NCI-H510A (cell line): ENCODE measurements at places on chromosomes 11 and 22.

DNA sequence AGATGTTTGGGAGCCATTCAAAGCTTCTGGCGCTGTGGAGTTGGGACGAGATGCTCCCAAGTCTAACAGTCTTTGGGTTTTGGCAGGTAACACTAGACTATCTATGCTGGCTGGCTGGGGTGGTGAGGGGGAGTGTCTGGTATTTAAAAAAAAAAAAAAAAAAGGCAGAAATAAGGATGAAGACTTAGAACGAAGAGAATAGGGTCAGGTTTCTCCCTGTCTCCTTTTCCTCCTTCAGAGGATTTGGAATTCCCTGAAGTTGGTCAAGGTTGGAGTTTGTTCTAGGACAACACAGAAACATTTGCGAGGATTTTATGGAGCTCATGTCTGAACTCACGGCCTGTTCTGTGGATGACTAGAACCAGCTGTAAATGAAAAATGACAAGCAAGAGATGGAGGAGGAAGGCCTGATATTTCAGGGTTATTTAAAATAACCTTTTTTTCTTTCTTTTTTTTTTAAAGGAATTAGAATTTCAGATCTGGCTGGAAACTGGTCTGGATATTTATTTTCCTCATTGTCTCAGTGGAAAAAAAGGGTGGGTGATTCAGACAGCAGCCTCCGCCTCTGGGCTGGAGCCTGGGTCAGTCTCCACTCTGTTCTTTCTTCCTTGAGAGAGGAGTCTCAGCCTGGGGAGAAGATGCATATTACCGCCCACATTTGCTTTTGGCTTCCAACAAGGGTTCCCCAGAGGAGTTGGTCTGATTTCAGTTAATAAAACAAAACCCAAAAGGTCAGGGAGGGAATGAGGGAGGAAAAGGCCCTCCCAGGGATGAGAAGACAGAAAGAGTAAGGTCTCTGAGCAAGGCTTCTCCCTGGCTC is 80.1 kb downstream of the USP35 start:
- no peak for DNase-seq

DNA sequence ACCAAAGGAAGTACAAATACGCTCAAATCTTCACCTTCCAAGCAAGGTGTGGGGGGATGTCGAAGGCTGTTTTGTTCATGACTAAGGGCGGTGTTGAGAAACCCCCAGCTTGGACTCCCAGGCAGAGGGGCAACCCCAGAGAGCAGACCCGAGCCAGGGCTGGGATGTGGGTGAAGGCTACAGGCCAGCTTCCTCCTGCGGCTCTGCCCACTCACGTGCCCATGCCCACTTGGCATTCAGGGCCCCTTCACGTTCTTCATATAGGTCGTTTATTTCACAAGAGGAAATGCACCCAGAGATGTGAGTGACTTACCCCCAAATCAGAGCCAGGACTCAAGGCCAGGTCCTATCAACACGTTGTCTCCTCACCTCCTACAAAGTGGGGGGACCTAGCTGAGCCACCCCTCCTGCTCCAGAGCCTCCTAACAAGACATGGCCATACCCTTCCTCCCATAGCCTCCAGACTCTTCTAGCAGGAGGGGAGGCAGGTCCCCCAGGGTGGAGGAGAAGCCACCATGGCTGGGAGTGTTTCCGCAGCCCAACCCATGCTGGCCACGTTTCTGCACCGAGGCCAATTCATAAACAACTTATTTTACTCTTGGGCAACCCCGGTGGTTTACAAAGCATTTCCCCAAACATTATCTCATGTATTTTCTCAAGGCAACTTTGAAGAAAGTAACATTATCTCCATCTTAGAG is 22.0 kb downstream of the TMEM184B start:
- DNase-seq, result no peak

GRCh38 chr22:29470159-29470855 is 9.7 kb upstream of the NEFH start:
- DNase-seq, result peak; percentile 68

DNA sequence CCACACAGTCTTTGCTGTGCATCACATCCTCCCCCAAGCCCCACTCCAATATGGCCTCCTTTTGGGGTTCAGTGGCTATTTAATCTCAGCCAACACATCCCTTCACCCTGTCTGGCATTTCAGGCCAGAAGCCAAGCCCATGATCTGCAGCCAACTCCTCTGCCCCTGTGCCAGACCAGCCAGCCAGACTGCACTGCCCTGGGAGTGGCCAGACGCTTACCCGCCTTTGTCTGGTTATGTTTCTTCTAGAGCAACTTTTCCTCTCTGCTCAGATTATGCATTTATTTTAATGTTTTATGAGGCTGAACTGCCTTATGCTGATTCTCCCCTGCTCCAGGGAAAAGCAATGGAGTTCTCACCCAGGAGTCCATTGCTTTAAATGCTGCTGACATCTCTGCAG is 206.7 kb upstream of the TBCEL start:
- no peak for DNase-seq

- no peak for DNase-seq
Observed at GRCh38 chr22:44363980-44364750, 51.4 kb upstream of the SHISAL1 start.

DNA sequence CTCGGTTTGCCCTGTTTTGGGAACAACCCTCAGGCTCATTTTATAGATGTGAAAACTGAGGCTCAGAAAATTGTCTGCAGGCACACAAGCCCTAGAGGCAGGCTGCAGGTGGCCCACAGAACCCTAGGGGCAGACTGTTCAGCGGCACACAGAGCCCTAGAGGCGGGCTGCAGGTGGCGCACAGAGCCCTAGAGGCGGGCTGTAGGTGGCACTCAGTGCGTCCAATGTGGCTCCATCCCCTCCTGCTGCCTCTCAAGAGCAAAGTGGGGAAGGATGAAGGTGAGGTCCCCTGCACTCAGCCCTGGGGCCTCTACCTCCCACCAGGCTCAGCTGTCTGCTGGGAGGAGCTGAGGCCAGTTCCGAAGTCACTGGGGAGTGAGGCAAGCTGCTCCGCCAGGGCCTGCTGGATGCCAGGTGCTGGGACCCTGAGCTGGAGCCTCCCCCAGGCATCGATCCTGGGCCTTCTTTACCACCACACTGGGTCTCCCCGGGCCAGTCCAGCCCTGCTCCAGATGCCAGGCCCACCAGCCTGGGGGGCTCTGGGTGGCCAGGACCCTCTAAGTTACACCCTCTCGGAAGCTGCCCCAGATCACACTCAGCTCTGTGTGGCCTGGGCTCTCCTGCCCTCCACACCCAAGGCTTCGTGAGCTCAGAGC is 2.3 kb downstream of the ACY3 start:
- peak; percentile 62 for DNase-seq

GRCh38 chr11:116192509-116193210 is 580.1 kb downstream of the BUD13 start:
- DNase-seq, result no peak

GRCh38 chr22:27358096-27358870 is 443.3 kb downstream of the MN1 start:
- no peak for DNase-seq

DNA sequence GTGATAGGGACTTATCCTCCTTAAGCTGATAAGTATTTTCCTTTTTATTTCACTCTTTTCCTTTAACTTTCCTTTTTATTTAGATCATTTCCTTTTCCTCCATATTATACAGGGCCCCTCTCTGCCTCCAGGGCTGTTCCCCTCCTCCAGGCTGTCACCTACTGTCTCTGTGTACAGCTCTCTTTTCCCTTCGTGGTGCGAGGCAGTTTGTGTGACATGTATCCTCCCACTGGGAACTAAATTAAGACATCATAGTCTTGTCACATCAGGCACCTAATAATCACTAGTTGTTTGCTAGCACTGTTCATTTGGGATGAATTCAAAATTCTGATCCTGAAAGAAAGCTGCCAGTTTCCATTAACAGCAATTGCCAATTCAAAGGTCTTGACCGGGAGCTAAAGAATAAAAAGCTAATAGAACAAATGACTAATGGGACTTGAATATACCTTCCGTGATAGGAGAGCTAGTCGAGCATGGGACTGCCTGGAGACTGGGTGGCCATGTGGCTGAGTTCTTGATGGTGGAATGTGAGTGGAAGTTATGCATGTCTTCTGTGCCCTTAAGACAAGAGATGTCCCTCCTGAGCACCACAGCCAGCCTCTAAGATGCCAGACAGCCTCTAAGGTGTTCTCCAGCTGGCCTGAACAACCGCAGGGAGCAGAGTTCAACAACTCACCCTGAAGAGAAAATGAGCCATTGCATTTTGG is 77.7 kb upstream of the LRRC55 start:
- DNase-seq, result no peak

- DNase-seq, result no peak
Observed at GRCh38 chr11:23564370-23564769, 704.1 kb upstream of the CCDC179 start.

GRCh38 chr22:49954354-49954753 is 6.2 kb upstream of the PIM3 start:
- DNase-seq, result no peak

DNA sequence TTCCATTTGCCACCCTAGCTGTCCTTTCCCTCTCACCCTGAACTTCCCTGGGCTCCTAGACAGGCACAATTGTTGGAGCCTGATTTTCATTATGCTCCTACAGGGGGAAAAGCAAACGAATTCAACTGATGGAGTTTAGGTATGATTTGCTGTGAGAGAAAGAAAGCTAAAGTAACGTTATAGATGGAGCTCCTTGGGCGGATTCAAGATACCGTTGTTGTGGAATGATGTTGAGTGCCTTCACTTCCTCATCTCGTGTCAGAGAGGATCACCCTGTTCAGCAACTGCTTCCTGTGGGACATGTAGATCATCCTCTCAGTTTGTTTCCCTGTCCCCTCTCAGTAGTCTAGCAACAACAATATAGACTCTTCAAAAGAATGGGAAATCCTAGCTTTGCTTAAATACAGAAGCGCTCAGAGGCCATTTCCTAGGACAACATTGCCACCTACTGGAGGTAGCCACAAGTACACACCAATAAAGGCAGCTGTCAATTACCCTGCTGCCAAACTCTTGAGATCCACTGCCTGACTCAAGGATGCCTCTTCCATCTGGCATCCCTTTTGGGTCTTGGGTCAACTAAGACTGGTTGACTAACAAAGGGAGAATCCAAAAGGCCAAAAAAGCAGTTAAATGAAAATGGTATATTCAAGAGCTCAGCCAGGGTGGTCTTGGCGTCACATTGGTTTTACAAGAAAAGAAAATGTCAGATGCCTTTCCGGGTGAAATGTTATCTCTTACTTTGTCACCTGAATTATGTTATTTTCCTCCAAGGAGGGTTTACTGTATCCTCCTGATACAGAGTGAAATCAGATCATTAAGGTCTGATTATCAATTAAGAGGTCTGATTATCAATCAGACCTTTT is 13.5 kb upstream of the DTX4 start:
- DNase-seq, result no peak

- no peak for DNase-seq
Observed at GRCh38 chr11:100356035-100356434, 331.1 kb upstream of the ARHGAP42 start.

DNA sequence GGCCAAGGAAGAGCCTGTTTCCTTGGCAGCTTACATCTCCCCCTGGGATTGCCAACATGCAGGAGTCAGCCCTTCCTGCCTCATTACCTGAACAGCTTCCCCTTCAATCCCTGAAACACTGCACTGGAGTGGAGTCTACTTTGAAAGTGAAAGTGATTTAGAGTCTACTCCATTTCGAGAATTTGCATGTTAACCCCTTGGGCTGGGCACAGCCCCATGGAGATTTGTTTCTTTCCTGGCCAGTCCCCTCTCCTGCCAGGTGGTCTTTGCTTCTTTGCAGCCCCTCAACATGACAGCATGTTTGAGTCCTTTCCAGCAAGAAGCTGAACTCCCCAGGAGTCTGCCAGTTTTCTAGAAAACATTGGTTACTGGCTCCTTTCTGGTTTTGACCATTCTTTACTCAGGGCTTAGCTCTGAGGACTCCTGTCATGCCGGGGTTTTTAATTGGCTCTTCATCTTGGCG is 59.9 kb downstream of the TRAF6 start:
- DNase-seq, result no peak

DNA sequence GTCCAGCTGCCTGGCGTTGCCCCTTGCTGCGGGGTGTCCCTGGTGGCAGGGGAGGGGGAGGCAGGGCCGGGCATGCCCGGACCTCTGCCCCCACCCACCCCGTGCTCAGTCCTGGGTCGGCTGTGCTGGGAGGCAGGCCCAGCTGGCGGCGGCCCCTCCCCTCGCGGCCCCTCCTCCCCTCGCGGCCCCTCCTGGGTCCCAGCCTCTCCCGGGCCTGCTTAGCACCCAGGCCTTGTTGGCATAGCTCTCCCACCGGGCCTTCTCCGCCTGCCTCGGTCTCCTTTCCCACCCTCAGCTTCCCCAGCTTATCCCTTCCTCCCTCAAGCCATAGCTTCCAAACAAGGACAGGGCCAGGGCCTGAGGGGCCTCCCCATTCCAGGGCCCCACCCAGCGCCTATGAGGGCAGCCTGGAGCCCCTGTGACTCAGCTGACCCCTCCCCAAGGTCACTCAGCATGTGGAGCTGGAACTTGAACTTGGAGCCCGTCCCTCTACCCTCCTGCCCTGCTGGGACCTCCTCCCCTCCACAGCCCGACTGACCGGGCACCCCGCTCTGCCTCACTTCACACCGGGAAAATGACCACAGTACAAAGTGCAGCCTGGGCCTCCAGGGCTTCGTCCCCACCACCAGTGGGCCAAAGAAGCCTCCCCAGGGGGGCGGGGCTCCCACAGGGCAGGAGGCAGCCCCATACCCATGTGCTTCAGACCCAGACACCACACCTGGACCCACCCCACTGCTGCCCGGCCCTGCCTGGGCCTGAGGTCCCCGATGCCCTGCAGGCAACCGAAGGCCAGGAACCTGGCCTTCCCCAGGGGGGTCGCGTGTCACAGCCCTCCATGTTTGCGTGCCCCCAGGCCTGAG is 1.2 kb downstream of the EPS8L2 start:
- DNase-seq, result no peak

DNA sequence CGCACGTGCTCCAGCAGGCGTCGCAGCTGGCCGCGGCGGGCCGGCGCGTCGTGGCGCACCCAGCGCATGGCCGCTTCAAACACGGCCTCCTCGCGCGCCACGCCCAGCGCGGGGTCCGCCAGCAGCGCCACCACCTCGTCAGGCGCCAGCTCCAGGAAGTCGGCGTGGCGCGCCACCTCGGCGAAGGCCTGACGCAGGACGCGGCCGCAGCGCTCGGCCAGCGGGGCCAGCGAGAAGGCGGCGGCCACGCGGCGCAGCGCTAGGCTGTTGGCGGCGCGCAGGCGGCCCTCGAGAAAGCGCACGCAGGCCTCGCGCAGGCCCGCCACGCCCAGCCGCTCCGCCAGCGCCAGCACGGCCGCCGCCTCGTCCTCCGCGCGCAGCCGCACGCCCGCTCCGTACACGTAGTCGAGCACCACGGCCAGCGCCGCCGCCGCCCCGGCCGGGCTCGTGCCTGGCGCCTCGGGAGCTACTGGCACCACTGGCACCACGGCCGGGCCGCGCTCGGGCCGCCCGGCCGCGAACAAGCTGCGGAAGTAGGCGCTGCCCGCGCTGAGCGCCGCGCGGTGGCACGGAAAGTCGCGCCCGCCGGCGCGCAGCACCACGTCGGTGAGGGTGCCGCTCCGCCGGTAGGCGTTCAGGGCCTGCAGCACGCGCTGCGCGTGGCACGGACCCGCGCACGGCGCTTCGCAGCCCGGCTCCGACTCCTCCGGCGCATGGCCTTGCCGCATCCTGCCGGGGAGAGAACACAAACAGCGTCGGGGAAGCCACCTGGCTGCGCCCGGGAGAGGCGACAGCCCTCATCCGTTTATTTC is 2.9 kb downstream of the KLHL35 start:
- no peak for DNase-seq
